ENCODE measurements at places on chromosomes 4 and X. TPM values are rescaled to one million over a fixed set of nuclear protein-coding genes. Genes with fewer than 3 reads are reported as not detected.

DNA sequence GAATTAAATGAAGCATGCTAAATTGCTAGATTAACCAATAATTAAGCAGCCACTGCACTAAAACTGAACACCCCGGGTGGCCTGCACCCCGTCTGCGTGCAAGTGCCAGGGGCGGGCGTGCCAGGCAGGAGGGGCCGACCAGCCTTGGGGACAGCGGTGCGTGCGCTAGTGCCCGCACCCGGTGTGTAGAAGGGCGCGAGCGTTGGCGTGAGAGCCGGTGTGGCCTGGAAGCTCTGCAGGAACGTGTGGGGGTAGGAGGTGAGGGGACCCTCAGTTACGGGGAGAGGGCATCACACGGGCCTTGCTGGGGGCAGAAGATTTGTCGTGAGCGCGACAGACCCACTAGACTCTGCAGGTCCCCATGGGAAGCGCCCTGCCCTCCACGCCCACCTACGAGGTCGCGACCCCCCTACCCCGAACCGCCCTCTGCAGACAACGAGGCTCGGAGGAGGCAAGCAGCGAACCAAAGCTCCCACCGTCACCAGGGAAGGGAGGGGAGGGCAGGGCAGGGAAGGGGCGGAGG lies 105.8 kb downstream of the FAM53A start:
- H3K4me1 ChIP-seq = no peaks in the 10 kb centered on the region
- H3K27ac ChIP-seq = no peak overlapping the region
- DNase-seq = no peak

DNA sequence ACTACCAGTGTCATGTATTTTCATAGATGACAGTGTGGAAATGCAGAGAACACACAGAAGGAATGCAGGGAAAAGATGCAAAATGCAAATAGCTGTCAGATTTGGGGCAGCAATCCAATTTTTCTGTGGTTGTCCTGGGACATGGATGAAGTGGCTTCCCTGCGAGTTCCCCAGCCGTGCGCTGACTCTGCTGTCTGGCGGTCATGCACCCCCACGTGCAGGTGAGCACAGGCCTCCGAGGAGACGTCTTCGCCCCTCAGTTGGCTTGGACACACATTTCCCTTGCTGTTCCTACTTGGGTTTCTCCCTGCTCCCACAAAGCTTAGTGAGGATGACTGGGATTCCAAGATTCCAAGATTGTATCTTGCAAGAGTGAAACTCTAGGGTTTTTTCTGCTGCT lies 24.4 kb downstream of the BLOC1S4 start:
- no peaks in the 10 kb centered on the region for H3K36me3 ChIP-seq
- H3K4me1 ChIP-seq = no peaks in the 10 kb centered on the region
- no peak overlapping the region for H3K27ac ChIP-seq
- H3K4me3 ChIP-seq = no peak overlapping the region
- no peaks in the 10 kb centered on the region for H3K27me3 ChIP-seq
- no peak for DNase-seq

GRCh38 chr4:12393631-12394262 lies 965.1 kb upstream of the HS3ST1 start:
- no peak overlapping the region for H3K27ac ChIP-seq
- no peaks in the 10 kb centered on the region for H3K36me3 ChIP-seq
- H3K4me1 ChIP-seq = no peaks in the 10 kb centered on the region

DNA sequence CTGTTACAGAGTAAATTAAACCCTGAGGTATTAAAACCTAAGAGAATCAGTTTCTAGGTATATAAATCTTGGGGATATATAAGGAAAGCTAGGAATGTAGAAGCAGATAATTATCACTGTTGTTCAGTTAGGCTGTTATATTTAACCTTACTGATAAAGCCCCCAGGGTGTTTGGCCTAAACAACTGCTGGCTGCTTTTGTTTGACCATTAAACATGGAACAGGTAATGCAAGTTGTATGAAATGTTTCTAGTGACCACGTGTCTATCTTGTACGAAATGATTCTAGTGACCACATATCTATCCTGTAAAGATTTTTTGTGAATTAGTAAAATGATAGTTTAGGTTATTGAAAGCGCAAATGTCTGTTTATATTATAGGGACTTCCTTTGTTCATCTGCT lies 52.6 kb downstream of the SGMS2 start:
- H3K36me3 ChIP-seq = no peaks in the 10 kb centered on the region
- H3K27me3 ChIP-seq = no peaks in the 10 kb centered on the region
- no peak overlapping the region for H3K4me3 ChIP-seq
- H3K27ac ChIP-seq = no peak overlapping the region

DNA sequence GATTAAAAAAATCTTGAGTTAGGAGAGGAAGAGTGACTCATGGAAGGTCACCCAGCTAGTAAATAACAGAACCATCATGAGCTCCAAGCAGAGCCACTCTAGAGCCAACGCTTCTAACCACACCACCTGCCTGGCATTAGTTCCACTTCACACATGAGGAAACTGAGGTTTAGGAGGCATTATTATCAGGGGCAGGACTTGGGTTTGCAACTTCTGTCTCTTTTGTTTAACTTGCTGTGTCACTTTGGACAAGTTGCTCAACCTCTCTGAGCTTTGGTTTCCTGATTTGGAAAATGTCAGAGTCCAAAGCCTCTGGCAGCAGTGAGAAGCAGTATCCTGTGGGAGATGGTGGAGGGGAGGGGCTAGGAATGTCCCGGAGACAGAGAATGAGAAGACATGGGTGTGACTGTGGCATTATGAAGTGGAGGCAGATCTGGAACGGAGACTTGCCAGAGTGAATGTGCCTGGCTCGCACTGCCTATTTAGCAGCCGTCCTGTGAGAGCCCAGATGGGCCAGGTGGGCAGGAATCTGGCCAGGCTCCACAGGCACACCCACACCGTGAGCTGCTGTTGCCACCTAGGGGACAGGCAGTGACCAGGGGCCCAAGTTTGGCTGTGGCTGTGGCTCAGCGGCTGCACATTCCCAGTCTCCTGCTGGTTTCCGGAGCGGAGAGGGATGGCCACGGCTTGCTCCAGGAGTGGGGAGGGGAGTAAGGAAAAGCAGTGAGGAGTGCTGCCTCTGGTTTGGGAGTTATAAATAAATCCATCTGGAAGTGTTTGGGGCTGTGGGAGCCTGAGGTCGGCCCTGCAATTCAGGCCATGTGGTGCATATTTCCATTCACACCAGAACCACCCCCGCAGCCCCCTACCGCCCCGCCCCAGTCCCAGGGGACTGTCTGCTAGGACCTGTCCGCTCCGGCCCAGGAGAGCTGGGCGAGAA lies 93.4 kb downstream of the NHSL2 start:
- H3K4me3 ChIP-seq = no peak overlapping the region
- no peak for DNase-seq
- peaks cover 81% of the 10 kb centered on the region for H3K27me3 ChIP-seq
- no peaks in the 10 kb centered on the region for H3K4me1 ChIP-seq
- no peaks in the 10 kb centered on the region for H3K36me3 ChIP-seq

DNA sequence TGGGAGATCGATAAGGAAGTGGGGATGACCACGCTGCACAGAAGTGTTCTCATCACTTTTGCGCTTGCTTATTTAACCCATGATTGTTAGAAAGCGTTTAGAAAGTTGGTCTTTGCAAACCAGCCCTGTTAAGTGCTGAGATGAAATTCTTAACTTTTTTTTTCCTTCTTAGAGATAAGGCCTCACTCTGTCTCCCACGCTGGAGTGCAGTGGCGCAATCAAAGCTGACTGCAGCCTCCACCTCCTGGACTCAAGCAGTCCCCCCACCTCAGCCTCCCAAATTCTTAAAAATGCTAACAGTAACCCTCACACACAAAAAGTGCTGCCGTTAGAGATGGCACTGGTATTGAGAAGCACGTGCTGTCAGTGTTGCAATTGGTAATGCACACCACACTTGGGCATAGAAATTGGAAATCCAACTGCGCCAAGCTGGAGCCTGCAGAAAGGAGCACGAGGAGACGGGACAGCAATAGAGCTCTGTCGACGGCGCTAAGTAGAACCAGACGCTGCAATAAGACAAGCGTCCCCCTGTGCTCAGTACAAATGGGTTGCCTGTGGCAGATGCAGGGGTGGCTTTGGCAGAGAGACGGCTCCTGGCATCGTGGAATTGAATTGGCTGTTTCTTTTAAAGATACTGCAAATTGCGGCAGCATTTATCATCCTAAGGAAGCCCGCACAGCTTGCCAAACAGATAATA lies 113.4 kb downstream of the TBL1X start:
- no peaks in the 10 kb centered on the region for H3K36me3 ChIP-seq
- no peak for DNase-seq
- no peak overlapping the region for H3K4me3 ChIP-seq
- no peaks in the 10 kb centered on the region for H3K4me1 ChIP-seq
- H3K27ac ChIP-seq = no peak overlapping the region
- H3K27me3 ChIP-seq = no peaks in the 10 kb centered on the region

DNA sequence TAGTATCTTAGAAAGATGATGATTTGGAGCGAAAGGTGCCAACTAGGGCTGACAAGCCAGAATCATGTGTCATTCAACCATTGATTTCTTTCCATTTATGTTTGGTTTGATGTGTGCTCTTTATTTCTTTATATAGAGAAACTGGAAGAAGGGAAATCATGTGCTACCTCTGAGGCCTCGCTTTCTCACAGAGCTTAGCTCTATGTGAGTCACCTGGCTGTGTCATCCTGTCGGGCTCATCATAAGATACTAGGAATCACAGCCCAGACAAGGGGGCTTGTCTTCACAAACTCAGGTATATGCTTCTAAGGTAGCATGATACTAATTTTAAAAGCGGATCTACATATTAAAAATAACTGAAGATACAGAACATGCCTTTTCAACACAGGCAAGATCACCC lies 81.7 kb upstream of the GPM6B start:
- no peak overlapping the region for H3K4me3 ChIP-seq
- no peak for DNase-seq
- H3K36me3 ChIP-seq = no peaks in the 10 kb centered on the region
- H3K27ac ChIP-seq = peak overlapping the region; percentile 54
- no peaks in the 10 kb centered on the region for H3K4me1 ChIP-seq

- no peaks in the 10 kb centered on the region for H3K27me3 ChIP-seq
- no peak for DNase-seq
- no peak overlapping the region for H3K4me3 ChIP-seq
- no peaks in the 10 kb centered on the region for H3K4me1 ChIP-seq
These were observed 482.1 kb downstream of the TMA16 start for GRCh38 chr4:163976588-163976987.

DNA sequence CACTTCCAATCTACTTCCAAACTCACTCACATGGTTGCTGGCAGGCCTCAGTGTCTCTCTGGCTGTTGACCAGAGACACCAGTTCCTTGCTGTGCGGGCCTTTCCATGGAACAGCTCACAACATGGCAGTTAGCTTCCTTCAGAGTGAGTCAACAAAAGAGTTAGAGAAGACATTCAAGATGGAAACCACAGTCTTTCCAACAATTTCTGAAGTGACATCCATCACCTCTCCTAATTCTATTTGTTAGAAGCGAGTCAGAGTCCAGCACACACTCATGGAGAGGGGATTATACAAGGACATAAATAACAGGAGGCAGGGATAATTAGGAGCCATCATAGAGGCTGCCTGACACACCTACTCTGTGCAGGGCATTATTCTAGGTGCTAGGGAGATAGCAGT lies 62.5 kb upstream of the TMEM164 start:
- H3K4me1 ChIP-seq = no peaks in the 10 kb centered on the region
- H3K36me3 ChIP-seq = no peaks in the 10 kb centered on the region
- no peak overlapping the region for H3K4me3 ChIP-seq
- peaks cover 60% of the 10 kb centered on the region for H3K27me3 ChIP-seq

GRCh38 chrX:119226446-119226845 lies 9.6 kb upstream of the PGRMC1 start:
- no peak overlapping the region for H3K4me3 ChIP-seq
- H3K27me3 ChIP-seq = peaks cover 28% of the 10 kb centered on the region
- no peaks in the 10 kb centered on the region for H3K4me1 ChIP-seq
- no peaks in the 10 kb centered on the region for H3K36me3 ChIP-seq
- DNase-seq = no peak

DNA sequence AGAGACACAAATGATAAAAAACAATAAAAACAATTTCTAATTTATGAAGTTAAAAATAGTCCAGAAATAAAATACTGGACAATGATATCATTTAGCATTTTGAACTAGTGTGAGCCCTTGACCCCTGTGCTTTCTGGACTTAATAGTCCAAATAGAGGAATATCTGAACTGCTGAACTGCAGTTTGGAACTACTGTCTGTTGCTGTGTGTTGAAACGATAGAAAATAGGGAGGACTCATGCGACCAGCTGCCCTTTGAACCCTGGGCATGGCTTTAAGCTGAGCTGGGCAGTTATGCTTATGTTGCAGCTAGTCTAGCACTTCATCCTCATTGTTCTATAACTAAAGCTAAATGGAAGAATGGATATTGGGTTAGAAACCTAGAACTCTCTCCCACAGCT lies 99.5 kb downstream of the FMR1NB start:
- DNase-seq = no peak
- H3K27me3 ChIP-seq = no peaks in the 10 kb centered on the region
- no peak overlapping the region for H3K27ac ChIP-seq
- no peaks in the 10 kb centered on the region for H3K36me3 ChIP-seq
- no peak overlapping the region for H3K4me3 ChIP-seq
- no peaks in the 10 kb centered on the region for H3K4me1 ChIP-seq

DNA sequence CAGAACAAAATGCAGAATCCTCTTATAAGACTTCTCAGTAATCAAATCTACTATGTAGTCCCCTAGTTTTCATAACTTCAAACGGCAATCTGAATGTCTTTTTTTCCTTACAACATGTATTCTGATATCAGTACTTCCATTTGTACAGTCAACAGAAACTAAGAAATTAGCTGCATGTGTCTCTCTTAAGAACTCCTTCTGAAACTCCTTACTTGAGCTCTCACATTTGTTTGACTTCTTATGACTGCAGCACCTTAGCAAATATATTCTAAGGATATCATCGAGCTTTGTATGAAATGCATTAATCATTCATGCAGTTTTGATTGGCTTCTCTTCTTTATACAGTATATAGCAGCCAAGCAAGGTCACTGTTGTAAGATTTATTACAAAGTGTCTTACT lies 77.0 kb downstream of the TMEM47 start:
- H3K4me1 ChIP-seq = no peaks in the 10 kb centered on the region
- no peaks in the 10 kb centered on the region for H3K36me3 ChIP-seq
- H3K27me3 ChIP-seq = peaks cover 11% of the 10 kb centered on the region
- H3K4me3 ChIP-seq = no peak overlapping the region

DNA sequence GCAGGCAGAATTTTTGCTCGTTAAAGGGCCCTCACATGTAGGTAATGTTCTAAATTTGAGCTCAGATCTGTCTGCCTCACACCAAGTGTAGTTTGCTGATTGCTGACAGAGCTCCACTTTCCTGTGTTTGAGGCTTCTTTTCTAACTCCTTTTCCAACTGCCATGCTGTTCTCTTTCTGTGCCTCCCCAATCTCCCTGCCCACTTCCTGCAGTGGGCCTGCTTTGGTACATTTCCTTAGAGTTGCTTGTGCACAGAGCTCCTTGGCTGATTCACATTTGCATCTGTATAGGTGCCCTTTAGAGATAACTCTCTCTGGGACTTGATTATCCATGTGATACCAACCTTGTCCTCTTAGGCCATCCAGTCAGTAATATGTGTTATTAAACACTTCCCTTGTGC lies 4.5 kb downstream of the MED28 start:
- H3K27ac ChIP-seq = no peak overlapping the region
- no peaks in the 10 kb centered on the region for H3K36me3 ChIP-seq
- DNase-seq = no peak
- no peak overlapping the region for H3K4me3 ChIP-seq
- no peaks in the 10 kb centered on the region for H3K27me3 ChIP-seq

IGSF1 gene
- total RNA-seq = 15.1 TPM

AP1AR gene
- total RNA-seq = 36.1 TPM

UGT2B11 gene
- 4.0 TPM for total RNA-seq

YIPF7 gene
- not detected for total RNA-seq

MAGEC1 gene
- not detected for total RNA-seq

SLITRK2 gene
- 2.1 TPM for total RNA-seq

C1QTNF7 gene
- 2.2 TPM for total RNA-seq

Data from breast epithelium (tissue), 4 donors.